Hematopoietic multipotent progenitor cell treated with erythropoietin and hydrocortisone succinate and interleukin-3 and kit ligand, for 6 days (in vitro differentiated cells): ENCODE measurements at places on chromosomes 11 and 22.

- peak; percentile 30 for DNase-seq
Measured at GRCh38 chr11:19117760-19118097, 761 bp downstream of the ZDHHC13 start.

GRCh38 chr11:20457001-20457799, 69.7 kb downstream of the PRMT3 start:
- DNase-seq: no peak

GRCh38 chr11:17581036-17581731, 34.1 kb downstream of the OTOG start:
- DNase-seq: no peak

DNA sequence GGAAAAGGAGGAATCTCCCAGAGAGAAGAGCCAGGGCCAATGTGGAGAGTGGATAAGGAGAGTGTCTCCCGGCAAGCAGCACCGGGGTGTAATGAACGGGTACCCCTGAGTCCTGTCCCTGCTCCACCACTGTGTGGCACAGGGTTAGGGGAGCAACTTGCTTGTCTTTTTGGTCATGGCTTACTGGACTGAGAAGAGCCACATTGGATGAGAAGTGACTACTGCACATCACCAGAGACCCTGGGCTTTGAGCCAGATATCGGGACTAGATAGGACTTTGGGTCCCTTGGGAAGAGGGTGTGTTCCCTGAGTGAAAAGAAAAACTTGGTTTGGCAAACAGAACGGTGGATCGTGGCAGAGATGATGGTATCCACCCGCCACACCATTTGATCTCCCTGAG, 24.6 kb downstream of the SDHAF2 start:
- DNase-seq: no peak

DNA sequence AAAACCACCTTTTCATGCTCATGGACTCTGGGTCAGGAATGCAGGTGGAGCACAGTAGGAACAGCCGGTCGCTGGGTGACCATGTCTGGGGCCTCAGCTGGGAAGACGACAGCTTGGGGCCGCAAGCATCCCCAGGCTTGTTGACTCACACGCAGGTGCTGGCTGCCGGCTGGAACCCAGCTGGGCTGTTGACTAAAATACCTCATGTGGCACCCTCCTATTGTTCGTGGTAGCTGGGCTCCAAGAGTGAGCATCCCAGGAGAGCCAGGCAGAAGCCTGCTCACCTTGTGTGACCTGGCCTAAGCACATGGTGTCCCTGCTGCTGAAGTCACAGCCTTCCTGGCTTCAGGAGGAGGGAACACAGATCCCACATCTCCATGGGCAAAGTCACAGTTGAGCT, 9.4 kb downstream of the DPP3 start:
- no peak for DNase-seq

- DNase-seq: peak; percentile 82
Measured at GRCh38 chr22:41447435-41448188, 1.0 kb upstream of the TOB2 start.

- peak; percentile 62 for DNase-seq
Measured at GRCh38 chr11:94574193-94574961, 7.2 kb downstream of the PIWIL4 start.

GRCh38 chr11:69504576-69505335, 23.3 kb downstream of the LINC01488 start:
- DNase-seq: no peak

DNA sequence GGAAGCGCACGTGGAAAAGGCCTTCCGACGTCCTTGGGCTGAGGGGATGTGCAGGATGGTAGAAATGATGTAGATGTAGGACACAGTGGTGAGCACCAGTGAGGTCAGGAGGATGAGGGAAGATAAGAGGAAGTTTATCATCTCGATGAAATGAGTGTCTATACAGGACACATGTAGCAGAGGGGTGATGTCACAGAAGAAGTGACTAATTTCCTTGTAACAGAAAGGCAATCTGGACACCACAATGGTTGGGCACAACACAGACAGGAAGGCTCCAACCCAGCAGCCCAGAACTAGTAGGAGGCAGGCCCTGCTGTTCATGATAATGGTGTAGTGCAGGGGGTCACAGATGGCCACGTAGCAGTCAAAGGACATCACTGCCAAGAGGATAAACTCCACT, 35.0 kb upstream of the OR6M1 start:
- DNase-seq: no peak

DNA sequence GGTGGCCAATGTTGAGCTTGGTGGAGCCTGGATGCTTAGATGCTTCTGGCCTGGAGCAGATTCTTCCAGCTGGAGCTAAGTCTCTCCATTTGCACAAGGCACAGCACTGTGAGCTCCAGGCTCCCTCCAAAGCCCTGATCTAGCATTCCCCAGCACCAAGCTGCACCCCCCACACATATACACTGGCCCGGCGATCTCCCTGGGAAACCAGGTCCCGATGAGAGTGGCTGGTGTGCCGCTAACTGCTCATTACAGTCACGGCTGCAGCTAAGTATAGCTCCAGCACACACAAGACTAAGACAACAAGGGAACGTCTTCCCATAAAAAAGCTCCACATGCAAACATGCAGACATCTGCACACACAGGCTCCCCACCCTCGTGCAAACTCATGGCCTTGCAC, 17.6 kb downstream of the KCNC1 start:
- DNase-seq: no peak

- no peak for DNase-seq
Measured at GRCh38 chr11:103406357-103406756, 297.1 kb downstream of the DYNC2H1 start.

DNA sequence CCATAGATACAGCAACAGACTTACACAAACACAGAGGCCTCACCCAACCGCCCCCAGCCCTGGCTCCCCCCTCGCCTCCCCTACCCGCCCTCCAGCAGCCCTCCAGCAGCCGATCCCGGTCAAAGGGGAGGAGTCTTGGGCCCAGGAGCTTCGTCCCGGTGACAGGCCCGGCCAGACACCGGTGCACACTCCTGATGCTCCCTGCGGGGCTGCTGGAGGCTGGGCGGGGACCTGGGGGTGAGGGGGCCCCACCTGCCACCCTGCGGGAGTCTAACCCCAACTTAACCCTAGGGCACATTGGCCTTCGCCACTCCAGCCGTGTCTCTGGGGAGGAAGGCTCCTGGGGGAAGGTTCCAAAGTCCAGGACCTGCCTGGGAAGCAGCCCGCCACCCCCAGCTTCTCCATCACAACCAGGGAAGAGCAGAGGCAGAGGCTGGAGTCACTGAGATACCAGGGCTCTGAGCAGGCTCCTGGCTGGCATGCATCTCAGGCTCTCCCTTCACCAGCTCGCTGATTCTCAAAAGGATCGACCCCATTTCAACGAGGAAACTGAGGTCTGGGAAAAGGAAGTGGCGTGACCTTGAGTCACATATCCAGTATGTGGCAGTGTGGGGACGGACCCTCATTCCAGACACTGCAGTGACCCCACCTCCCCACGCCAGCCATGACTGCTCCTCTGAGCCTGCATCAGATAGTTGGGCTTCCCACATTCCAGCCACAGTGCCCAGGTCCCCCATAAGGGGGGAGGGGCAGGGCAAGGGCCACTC, 14.4 kb downstream of the BCL9L start:
- DNase-seq: no peak

- no peak for DNase-seq
Measured at GRCh38 chr11:133041181-133041580, 491.1 kb downstream of the OPCML start.

GRCh38 chr22:33542153-33542552, 378.1 kb downstream of the LARGE1 start:
- DNase-seq: no peak

DNA sequence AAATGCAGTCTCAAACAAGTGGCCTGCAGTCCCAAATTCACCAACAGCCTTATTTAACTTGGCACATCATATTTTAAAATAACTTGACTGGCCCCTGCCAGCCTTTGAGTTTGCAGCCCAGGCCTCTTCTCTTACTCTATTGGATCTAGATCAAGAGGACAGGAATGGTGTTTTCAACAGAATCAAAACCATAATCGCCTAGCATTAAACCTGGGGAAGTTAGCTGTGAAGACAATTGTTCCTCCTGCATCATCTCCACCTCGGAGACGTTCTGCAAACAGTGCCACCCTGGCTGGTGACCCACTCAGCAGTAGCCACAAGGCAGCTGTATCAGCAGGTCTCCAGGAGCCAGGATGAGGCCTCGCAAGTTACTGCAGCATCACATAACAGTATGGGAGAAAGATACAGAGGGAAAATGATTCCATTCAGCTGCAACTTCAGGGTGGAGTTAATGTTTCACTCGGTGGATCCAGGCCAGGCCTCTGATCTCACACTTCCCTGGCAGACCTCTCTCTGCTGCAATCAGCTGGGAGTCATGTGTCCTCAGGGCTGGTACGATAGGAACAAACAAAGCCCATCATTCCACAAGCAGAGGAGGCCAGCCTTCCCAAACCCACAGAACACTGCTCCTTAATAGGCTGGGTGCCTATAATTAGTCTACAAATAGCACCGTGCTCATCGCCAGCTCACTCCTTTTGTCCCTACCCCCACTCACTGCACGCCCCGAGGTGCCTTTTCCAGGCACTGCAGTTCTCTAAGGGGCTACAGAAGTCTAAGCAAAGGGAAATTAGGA, 18.6 kb upstream of the SCN2B start:
- no peak for DNase-seq

DNA sequence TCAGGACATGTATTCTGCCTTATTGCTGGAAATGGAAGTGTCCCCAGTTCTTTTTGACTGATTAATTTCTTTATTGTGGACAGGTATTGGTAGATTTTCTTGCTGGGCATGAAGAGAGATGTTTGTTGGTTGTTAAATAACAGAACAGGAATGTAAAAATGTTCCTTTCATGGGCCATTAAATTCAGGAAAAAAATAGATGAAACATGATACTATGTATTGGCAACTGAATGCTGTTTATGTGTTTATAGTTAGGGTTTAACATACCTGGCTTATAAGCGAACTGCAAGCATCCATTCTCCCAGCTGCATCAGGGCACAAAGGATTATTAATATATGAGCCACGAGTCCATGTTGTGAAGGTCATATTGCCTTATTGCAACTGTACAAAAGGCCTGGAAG, 368.5 kb downstream of the NELL1 start:
- no peak for DNase-seq

- DNase-seq: no peak
Measured at GRCh38 chr11:26958005-26958701, 35.8 kb upstream of the FIBIN start.

GRCh38 chr11:120147950-120148270, 10.0 kb upstream of the TRIM29 start:
- DNase-seq: no peak
